Stimulated activated CD4-positive, alpha-beta T cell treated with anti-CD3 and anti-CD28 coated beads, Interleukin-1b, Interleukin-23, amount 100 ng/mL, for 1 hour (primary cell): ENCODE measurements at places on chromosomes 7 and 10.

DNA sequence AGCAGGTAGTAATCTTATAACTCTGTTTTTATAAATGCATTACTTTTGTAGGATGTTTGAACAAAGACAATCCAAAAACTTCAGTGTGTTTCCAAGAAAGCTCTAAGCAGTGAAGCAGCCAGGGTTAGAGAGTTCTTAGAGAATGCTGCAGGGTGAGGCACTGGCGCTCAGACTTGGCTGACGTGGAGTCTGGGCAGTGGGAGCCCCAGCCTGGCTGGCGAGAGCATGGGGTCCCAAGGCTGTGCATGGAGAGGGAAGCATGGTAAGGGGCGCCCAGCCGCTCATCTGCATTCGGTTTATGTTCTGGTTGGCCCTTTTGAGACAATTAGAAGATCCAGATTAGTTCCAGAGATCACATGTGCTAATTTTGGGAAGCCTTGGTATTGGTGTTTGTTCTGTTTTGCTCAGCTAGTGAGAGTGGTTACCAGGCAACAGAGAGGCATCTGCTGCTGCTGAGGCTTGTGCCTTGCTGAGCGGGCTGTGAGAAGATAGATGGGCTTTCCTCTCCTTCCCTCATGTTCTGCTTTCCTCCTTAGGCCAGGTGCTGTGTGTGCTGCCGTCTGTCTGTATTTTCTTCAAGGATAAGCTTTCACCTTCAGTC, 10.3 kb downstream of the SUN1 start:
- DNase-seq, result no peak

GRCh38 chr7:8418629-8419245, 14.7 kb upstream of the NXPH1 start:
- peak; percentile 11 for DNase-seq

DNA sequence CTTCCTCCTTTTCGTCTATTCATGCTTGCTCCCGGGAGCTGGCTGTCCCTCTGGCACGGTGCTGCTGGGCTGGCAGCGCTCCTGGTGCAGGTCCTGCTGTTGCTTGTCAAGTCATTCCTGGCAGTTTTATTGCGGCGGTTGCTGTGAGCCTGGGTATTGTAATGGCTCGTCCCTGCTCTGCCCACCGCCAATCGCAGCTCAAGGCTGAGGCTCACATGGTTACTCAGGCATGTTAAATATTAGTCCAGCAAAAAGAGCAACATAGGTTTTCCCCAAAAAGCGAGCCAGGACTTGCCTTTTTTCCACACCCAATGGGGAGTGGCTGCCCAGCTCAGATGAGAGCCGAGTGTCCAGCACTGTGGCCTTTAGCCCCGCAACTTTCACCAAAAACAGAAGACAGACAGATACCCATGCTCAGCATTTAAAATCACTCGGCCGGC, 492.9 kb upstream of the FOXK1 start:
- DNase-seq, result no peak

DNA sequence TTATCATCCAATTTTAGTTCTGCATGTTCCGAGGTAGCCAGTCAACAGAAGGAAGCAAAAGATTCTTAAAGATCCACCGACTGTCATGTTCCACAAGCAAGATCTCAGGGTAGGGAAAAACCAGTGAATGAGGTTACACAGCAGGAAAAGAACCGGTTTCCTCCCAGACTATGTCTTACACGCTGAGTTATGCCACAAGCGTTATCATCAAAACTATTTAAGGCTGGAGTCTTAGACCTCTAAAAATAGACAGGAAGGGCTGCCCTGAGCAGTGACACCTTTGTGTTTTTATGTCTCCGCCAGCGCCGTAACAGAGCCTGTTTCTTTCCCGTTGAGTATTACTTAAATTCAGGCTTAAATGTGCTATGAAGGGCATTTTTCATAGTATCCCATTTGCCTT, 48.3 kb downstream of the PROSER2 start:
- DNase-seq, result no peak

GRCh38 chr10:17859492-17860156, 50.5 kb downstream of the MRC1 start:
- no peak for DNase-seq

- DNase-seq, result no peak
Observed at GRCh38 chr7:84040355-84040754, 154.2 kb downstream of the SEMA3A start.

- DNase-seq, result no peak
Observed at GRCh38 chr7:29369909-29370488, 175.4 kb downstream of the CHN2 start.

DNA sequence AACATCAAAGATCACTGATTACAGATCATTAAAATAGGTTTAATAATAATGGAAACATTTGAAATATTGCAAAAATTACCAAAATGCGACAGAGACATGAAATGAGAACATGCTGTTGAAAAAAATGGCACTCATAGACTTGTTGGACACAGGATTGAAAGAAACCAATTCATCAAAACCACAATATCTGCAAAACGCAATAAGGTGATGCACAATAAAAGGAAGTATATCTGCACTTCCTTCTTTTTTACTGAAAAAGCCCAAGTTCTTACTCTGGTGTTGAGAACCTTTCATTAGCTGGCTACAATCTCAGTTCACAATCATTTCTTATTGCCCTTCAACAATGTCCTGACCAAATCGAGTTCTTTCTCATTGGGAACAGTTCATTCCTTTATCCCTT, 28.7 kb downstream of the TMEM106B start:
- no peak for DNase-seq

DNA sequence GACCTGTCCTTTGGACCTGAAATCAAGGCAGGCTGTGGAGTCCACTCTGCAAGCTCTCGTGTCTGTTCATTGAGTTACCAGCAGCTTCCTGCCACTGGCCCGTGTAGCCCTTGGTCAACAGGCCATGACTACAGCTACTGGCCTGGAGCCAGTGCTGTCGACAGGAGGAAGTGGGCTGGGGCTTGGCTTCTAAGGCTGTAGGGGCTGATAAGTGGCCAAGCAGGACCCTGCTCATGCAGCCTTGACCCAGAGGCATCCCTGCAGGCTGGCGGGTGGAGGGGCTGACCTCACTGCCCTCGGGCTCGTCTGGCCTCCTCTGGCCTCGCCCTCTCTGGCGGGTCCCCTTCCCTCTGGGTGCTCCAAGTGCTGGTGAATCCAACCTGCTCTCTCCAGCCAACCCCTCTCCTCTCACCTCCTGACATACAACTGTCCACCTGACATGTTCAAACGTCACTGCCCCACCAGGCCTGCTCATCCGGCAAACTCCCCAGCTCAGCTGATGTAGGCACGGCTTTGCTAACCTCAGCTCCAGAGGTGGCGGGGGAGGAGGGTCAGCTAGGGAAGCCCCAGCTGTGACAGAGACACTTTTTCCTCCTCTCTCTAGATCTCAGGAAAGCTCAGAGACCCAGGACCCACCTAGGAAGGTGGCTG, 188.6 kb upstream of the LYZL2 start:
- DNase-seq, result no peak

DNA sequence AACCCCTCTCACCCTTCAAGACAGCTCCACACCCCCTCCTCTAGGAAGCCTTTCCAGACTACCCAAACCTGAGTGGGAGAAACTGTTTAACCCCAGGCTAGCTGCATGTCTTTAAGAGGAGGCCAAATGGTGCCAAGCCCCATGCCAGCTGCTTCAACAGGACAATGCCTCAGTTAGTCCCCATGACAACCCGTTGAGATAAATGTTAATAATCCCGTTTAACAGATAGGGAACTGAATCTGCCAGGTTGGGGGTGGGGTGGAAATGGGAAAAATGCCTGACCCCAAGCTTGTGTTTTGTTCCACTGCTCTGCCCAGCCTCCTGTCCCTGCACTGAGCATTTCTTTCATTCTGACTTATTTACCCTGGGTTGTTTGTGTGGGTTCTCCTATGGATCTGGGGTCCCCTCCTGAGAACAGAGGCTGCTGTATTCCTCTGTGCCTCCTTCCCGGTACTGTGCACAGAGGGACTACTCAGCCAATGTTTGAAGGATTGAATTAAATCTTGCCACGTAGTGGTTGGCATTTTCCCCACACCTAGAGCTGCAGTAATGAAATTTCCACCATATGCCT, 452.6 kb upstream of the ZMIZ1 start:
- no peak for DNase-seq

DNA sequence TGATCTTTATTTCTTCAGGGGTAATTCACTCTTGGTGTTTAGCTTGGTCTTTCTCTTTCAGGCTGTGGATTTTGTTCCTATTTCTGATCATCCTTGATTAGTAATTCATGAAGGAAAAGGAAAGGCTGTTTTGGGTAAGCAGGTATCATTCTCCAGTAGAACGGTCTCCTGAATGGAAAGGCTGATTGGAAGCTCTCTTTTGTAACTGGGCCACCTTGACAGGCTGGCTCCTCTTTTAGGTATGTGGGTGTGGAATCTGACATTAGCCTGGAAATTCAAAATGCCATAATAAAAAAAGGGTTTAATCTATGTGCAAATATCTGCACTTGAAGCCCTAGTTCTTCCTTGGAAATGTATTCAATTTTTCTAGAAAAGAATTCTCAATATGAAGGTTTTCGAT, 18.9 kb downstream of the TAS2R39 start:
- no peak for DNase-seq

- DNase-seq, result no peak
Observed at GRCh38 chr10:110735620-110736027, 91.5 kb downstream of the RBM20 start.

- no peak for DNase-seq
Observed at GRCh38 chr7:39617005-39617404, 6.4 kb upstream of the RALA start.

DNA sequence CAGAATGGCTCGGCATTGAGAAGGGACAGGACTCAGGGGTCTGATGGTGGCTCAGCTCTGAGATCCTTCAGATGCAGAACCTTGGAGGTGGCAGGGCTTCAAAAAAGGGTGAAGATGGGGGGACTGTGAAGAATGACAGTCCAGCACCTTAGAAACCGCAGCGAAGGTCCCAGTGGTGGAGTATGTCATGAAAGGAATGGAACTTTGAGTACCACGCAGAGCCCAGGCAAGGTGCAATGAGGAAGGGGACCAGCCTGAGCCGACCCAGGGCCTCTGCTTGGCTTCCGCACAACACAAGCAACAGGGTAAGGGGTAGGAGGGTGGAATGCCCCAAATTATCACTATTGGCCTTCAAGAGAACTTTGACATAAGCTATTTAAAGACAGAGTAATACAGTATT, 8.2 kb upstream of the GPAM start:
- DNase-seq, result no peak

DNA sequence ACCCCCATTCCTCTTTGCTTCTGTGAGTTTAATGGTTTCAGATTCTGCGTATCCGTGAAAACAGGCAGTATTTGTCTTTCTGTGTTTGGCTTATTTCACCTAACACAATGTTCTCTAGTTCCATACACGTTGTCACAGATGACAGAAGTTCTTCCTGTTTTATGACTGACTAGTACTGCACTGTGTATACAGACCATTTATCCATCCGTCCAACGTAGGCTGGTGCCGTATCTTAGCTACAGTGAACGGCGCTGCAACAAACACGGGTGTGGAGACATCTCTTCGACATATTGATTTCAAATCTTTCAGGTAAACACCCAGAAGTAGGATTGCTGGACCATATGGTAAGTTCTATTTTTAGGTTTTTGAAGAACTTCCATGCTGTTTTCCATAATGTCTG, 181.7 kb downstream of the PARD3 start:
- no peak for DNase-seq

GRCh38 chr10:26690731-26691475, 6.6 kb upstream of the PDSS1 start:
- DNase-seq, result no peak

DNA sequence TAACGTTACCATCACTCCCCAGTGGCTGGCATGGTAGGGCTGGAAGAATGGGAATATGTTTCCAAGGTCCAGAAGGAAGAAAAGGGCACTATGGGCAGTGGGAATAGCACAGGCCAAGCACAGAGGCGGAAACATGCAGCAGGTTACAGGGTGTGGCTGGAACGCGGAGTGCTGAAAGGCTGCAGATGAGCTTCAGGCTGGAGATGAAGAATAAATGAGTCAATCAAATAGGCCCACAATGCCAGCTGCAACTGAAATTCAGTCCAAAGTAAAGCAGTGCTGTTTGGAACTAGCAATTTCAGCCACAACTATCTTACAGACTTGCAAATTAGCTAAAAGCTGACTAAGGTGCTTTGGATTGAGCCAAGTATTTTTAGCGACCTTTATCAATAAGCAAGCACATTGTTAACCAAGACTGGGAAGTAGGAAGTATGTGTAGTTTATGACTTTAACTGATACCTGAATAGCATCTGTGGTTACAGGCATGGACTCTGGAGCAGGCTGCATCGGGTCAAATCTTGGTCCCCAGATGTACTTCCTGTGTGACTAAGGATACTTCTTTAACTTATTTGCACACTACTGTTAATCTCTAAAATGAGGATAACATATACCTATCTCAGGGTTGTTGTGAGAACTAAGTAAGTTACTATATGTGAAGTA, 77.5 kb upstream of the CTTNBP2 start:
- no peak for DNase-seq
